Right renal pelvis (tissue), 4 donors: ENCODE measurements at places on chromosomes 13 and 19.

DNA sequence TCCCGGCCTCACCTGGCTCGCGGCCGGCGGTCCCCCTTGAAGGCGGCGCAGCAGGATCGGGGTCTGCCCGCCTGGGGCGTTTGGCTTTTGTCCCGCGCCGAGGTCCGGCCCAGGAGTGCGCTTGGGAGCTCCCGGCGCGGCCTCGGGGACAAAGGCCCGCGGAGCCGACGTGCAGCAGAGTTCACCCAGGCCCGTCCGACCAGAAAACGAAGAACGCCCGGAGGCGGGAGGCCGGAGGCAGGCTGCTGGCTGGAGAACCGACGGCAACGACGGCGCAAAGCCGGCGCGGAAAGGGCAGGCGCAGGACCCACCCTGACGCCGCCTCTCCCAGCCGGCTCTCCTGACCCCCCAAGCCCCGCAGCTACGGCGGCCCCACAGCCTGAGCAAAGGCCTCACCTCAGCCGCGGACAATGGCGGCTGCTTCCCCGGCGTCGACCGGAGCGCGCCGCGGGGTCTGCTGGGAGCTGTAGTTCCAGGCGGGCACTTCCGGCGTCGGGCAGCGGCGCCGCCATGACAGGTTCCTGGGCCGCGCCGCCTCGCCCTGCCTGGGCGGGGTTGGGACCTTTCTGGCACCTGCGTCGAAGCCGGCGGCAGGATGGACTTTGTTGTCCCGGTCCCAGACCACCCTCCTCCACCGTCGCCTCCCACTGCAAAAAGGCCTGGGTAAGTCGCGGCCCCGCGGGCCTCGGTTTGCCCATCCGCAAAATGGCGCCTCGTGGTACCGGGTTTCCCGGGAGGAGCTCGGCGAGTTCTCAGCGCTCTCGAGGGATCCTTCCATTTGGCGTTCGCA is at the start of gene ZNF606:
Gene ZNF606 (minus strand): TSS at position 437 of the 790 bp plus-strand sequence. CDS start 1,501 bp downstream, outside the sequence.
- DNase-seq = peak; percentile 85

- no peak for DNase-seq
Observed at GRCh38 chr19:2412449-2412848, 14.9 kb downstream of the TIMM13 start.

- no peak for DNase-seq
Observed at GRCh38 chr19:4268816-4269430, 10.1 kb upstream of the SHD start.

GRCh38 chr13:46751811-46752635 is 44.9 kb downstream of the ESD start:
- DNase-seq = no peak

GRCh38 chr19:32674153-32674930 is 638 bp downstream of the ANKRD27 start:
- DNase-seq = no peak

DNA sequence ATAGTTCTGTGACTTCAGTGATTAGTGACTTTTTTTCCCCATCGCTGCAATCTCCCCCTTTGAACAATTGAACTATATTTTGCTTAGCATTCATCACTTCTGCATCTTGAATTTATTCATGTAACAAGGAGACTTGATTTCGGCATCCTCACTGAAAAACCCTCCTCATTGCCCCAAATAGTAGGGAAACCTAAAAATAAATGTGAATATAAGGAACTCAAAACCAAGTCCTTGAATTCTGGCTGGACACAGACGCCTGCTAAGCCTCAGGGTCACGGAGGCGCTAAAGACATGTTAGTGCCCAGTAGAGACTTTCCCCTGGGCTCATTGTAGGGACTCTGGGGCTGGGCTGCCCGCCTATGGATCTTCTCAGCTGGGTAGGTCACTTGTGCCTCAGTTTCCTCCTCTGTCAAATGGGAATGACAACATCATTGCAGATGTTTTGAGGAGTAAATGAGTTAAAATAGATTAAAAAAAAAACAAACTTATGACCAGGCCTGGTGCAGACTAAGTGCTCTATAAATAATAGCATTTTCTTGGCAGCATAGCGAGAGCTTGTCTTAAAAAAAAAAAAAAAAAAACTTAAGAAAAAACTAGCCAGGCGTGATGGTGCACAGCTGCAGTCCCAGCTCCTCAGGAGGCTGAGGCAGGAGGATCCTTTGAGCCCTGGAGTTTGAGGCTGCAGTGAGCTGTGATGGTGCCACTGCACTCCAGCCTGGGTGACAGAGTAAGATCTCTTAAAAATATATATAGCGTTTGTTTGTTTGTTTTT is 1.8 kb upstream of the ADGRE5 start:
- no peak for DNase-seq

GRCh38 chr13:94176561-94176960 is 302.9 kb downstream of the DCT start:
- DNase-seq = no peak

DNA sequence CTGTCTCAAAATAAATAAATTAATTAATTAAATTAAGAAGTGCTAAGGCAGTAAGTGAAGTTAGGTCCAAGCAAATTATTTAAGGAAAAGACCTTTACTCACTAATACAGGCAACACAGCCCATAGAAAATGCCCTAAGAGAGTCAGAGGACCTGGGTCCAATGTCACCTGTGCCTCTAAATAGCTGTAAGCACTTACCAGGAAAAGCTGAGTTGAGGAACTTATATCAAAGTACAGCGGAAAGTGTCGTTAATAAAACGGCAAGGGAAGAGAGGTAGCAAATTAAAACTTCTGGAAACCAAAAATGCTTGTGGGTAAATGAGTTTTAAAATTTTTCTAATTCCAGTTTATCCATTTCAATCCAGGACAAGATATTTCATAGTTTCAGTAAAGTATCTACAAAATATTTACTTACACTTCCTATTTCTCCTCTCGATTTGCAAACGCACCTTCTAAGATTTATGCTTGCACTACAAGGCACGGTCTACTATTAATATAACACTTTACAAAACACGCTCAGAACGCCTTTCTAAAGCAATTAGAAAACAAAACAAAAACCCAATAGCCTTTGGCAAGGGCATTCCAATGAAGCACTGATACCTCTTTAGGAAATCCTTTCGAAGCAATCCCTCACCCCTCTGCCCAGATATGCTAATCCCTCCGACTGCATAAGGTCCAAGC is 963 bp downstream of the VPS36 start:
- no peak for DNase-seq
